ENCODE measurements at places on chromosomes 7 and 10.

GRCh38 chr10:92177546-92177945, 113.3 kb downstream of the CPEB3 start:
- no peak for DNase-seq

DNA sequence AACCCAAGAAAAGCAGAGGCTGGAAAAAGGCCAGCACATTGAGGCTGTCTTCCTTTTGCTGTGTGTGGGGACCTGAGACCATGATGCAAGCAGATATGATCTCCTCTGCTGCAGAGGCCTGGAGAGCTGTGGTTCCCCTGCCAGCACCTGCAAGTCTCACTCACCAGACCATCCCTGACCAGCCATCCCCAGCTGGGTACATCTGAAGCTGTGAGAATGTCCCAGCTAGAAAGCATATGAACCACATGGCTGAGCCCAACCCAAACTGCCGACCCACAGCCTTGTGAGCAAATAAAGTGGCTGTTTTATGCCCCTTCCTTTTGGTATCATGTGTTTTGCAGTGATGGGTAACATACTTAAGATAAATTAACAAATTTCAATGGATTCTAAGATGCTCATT, 114.9 kb downstream of the DYNC2I1 start:
- DNase-seq = no peak

- DNase-seq = peak; percentile 84
Measured at GRCh38 chr7:130941322-130942210, 207.6 kb upstream of the KLF14 start.

GRCh38 chr10:29470843-29471543, 163.8 kb downstream of the SVIL start:
- DNase-seq = peak; percentile 82

DNA sequence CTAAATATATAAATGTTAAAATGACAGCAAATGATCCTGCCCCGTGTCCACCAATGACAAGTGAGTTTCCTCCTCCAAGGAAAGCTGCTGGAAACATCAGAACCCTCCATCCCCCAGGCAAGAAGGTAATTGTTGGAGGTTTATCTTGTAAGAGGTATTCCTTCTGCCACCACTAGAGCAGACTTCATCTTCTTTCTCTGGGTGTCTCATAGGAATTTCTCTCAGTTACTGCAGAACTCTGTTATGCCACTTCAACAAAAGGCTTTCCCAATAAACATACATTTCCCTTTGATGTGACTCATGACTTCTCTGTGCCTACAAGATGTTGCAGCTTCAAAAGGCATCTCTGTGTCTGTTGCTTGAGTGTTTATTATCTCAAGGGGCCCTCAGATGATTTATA, 279.1 kb downstream of the BMPER start:
- no peak for DNase-seq

All from fibroblast of villous mesenchyme (primary cell).